Aorta (tissue), 5 donors: ENCODE measurements at places on chromosomes 12 and 14. TPM values are rescaled to one million over a fixed set of nuclear protein-coding genes. Genes with fewer than 3 reads are reported as not detected.

- no peak for DNase-seq
- H3K36me3 ChIP-seq, result no peaks in the 10 kb centered on the region
- H3K27ac ChIP-seq, result no peak overlapping the region
- H3K4me3 ChIP-seq, result no peak overlapping the region
- H3K4me1 ChIP-seq, result no peaks in the 10 kb centered on the region
Measured at GRCh38 chr14:95557291-95557690, 22.4 kb downstream of the GLRX5 start.

GRCh38 chr12:107670999-107671643 is 14.5 kb upstream of the PWP1 start:
- H3K4me1 ChIP-seq, result no peaks in the 10 kb centered on the region
- DNase-seq, result no peak
- no peaks in the 10 kb centered on the region for H3K27me3 ChIP-seq
- no peak overlapping the region for H3K4me3 ChIP-seq
- no peak overlapping the region for H3K27ac ChIP-seq

DNA sequence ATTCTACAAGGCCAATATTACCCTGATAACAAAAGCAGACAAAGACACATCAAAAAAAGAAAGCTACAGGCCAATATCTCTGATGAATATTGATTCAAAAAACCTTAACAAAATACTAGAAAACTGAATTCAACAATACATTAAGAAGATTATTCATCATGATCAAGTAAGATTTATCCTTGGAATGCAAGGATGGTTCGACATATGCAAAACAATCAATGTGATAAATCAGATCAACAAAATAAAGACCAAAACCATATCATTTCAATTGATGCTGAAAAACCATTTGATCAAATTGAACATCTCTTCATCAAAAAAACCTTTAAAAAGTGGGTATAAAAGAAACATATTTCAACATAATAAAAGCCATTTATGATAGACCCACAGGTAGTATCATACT is 117.3 kb downstream of the CPNE8 start:
- no peak overlapping the region for H3K27ac ChIP-seq
- no peak for DNase-seq
- no peaks in the 10 kb centered on the region for H3K36me3 ChIP-seq
- no peaks in the 10 kb centered on the region for H3K27me3 ChIP-seq
- no peak overlapping the region for H3K4me3 ChIP-seq

- no peak for DNase-seq
- no peaks in the 10 kb centered on the region for H3K4me1 ChIP-seq
- no peaks in the 10 kb centered on the region for H3K36me3 ChIP-seq
- H3K4me3 ChIP-seq, result no peak overlapping the region
- no peaks in the 10 kb centered on the region for H3K27me3 ChIP-seq
Measured at GRCh38 chr12:82507686-82508085, 149.4 kb downstream of the METTL25 start.

DNA sequence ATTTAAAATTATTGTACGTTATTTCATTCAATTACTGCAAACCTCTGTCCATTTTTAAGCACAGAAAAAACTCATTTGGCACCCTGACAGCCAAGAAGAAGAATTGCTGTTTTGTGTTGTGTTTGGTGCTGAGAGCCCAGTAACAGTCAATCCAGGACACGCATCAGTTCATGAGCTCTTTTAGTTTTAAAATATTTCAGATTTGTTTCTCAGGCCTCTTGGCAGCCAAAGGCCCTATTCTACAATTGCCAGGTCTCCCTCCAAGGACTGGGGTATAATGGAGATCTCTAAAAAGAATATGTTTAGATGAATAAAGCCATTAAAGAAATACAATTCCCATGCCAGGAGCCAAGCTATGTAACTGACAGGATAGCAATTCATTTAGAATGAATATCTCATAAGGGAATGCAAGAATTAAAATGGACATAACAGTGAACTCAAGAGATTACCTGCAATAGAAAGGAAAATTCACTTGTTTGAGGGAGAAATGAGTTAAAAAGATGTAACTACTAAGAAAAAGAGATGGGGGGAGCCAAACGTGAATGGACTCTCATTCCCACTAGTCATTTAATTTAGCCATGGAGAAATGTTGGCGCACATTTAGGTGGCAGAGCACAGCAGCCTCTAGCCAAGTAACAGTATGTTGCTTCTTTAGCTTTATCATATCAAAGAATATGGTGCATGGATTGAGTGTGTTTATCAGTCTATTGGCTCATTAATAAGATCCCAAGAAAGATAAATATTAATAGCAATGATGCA is 140.6 kb upstream of the PELI2 start:
- H3K4me1 ChIP-seq, result peaks cover 2% of the 10 kb centered on the region
- H3K4me3 ChIP-seq, result no peak overlapping the region
- H3K36me3 ChIP-seq, result no peaks in the 10 kb centered on the region
- DNase-seq, result no peak
- H3K27me3 ChIP-seq, result no peaks in the 10 kb centered on the region

- no peaks in the 10 kb centered on the region for H3K27me3 ChIP-seq
- no peak overlapping the region for H3K4me3 ChIP-seq
- H3K27ac ChIP-seq, result no peak overlapping the region
- no peaks in the 10 kb centered on the region for H3K36me3 ChIP-seq
Measured at GRCh38 chr14:101721951-101722661, 39.4 kb upstream of the PPP2R5C start.

DNA sequence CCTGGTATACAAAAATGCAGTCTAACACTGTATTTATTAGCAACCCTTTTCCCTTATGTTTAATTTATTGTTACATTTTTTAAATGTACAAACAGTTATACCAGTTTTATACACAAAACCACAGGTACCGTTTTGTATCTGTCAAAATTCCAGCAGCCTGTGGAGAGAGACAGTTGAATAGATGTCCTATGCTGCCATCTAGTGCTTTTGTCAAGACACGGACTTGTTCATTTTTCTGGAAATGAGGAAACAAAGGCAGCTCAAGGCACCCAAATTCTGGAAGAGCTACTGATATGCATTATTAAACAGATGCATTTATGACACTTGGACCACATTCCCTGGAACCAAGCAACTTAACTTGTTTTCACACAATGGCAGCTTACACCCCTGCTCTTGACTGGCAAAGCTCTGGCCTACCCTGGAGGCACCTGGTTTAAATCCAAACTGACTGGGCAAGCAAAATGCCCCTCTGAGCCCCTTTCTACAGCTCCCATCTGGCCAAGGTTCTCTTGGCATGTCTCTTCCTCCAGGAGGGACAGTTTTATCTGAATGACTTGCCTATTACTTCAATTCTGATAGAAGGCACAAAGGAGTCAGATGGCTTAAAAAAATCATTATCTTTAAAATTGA is 286.9 kb upstream of the PRKD1 start:
- no peaks in the 10 kb centered on the region for H3K36me3 ChIP-seq
- no peaks in the 10 kb centered on the region for H3K4me1 ChIP-seq
- no peaks in the 10 kb centered on the region for H3K27me3 ChIP-seq
- no peak for DNase-seq
- no peak overlapping the region for H3K27ac ChIP-seq

GRCh38 chr12:29350080-29350479 is 30.9 kb downstream of the ERGIC2 start:
- H3K27me3 ChIP-seq, result no peaks in the 10 kb centered on the region
- no peaks in the 10 kb centered on the region for H3K4me1 ChIP-seq
- no peak overlapping the region for H3K27ac ChIP-seq
- no peak overlapping the region for H3K4me3 ChIP-seq
- DNase-seq, result no peak
- H3K36me3 ChIP-seq, result no peaks in the 10 kb centered on the region

DNA sequence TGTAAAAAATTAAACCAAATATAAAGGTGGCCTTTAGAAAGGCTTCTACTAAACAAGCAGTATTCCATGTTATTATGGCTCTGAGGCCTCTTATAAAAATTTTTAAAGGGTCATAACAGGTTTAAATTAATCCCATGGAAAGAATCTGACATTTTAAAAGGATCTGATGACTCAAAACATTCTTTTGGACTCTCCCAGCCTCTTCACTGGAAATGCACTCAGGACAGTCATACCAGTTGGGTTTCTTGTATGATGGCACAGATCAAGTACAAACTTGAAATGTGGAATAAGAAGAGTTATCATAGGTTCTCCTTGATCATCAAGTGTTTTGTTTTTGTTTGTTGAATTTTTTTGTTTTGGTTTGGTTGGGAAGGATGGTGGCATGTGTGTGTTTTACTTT is 50.8 kb downstream of the PPP2R5E start:
- no peak for DNase-seq
- H3K4me1 ChIP-seq, result peaks cover 2% of the 10 kb centered on the region
- H3K4me3 ChIP-seq, result no peak overlapping the region
- H3K27ac ChIP-seq, result no peak overlapping the region
- no peaks in the 10 kb centered on the region for H3K27me3 ChIP-seq

GRCh38 chr14:31678421-31679249 is 117.4 kb downstream of the NUBPL start:
- no peaks in the 10 kb centered on the region for H3K36me3 ChIP-seq
- H3K27ac ChIP-seq, result no peak overlapping the region

DNA sequence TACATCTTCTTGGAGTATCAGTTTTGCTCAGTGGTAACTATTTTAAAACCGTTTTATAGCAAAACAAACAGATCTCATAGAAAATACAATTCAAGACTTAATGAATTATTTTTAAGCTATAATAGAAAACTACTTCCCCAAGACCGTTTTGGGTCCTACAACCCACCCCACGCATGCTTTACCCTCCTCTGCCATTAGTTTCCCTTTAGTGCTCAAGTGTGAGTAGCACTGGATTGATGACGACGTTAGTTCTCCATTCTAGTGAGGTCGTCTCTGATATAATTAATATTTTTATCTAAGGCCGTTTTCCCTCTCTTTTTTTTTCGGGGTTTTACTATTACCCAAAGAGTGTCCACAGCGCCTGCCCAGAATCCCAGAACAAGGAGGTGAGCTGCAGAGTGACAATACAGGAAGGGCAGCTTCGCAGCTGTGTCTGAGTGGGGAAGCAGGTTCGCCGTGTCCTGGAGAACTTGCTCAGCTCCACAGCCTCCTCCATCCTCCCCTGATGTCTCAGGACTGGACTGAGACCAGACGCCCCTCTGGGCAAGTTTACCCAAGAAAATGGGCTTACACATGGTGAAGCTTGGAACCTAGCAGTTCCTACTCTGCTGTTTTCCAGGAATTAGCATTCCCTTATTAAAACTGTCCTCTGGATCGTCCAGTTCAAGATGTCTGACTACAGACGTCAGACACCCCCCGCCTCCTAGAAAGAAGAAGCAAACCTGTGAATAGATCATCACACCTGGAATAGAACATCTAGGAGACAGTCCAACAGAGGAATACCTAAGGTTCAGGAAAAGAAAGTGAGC is 31.9 kb upstream of the MON2 start:
- no peak overlapping the region for H3K27ac ChIP-seq
- DNase-seq, result no peak
- H3K4me1 ChIP-seq, result no peaks in the 10 kb centered on the region
- no peaks in the 10 kb centered on the region for H3K27me3 ChIP-seq
- peak overlapping the region; percentile 32 for H3K4me3 ChIP-seq
- H3K36me3 ChIP-seq, result no peaks in the 10 kb centered on the region

GRCh38 chr12:4535092-4535491 is 3.6 kb upstream of the RAD51AP1 start:
- peaks cover 3% of the 10 kb centered on the region for H3K4me1 ChIP-seq
- H3K27ac ChIP-seq, result no peak overlapping the region
- H3K27me3 ChIP-seq, result no peaks in the 10 kb centered on the region
- DNase-seq, result no peak

- no peak overlapping the region for H3K4me3 ChIP-seq
- H3K4me1 ChIP-seq, result peaks cover 3% of the 10 kb centered on the region
- no peak overlapping the region for H3K27ac ChIP-seq
- H3K36me3 ChIP-seq, result no peaks in the 10 kb centered on the region
- DNase-seq, result no peak
- no peaks in the 10 kb centered on the region for H3K27me3 ChIP-seq
Measured at GRCh38 chr14:59435987-59436386, 29.2 kb downstream of the GPR135 start.

DNA sequence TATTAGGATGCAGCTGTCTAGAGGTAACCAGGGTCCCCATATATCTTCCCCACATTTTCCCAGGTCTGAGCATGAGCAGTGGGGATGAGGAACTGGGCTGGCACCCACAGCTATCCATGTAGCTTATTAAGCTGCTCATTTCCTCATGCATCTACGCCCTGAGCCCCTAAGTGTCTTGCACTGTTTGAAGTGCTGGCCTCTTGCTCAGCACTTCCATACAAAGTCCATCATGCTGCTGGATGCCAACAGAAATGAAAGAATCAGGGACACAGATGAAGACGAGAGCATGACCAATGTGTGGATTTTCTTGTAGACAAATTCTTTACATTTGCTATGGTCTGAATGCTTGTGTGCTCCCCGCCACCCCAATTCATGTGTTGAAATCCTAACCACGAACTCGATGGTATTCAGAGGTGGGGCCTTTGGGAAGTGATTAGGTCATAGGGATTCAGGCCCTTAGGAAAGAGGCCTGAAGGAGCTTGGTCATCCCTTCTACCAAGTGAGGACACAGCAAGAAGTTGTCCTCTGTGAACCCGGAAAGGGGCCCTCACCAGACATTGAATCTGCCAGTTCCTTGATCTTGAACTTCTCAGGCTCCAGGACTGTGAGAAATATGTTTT is 54.5 kb downstream of the C12orf75 start:
- no peak for DNase-seq
- no peak overlapping the region for H3K4me3 ChIP-seq
- H3K27me3 ChIP-seq, result no peaks in the 10 kb centered on the region
- H3K36me3 ChIP-seq, result no peaks in the 10 kb centered on the region

- no peaks in the 10 kb centered on the region for H3K4me1 ChIP-seq
- H3K4me3 ChIP-seq, result no peak overlapping the region
- H3K27ac ChIP-seq, result no peak overlapping the region
- DNase-seq, result no peak
- no peaks in the 10 kb centered on the region for H3K27me3 ChIP-seq
- H3K36me3 ChIP-seq, result no peaks in the 10 kb centered on the region
Measured at GRCh38 chr14:62381311-62382070, 619.3 kb downstream of the SNAPC1 start.

DNA sequence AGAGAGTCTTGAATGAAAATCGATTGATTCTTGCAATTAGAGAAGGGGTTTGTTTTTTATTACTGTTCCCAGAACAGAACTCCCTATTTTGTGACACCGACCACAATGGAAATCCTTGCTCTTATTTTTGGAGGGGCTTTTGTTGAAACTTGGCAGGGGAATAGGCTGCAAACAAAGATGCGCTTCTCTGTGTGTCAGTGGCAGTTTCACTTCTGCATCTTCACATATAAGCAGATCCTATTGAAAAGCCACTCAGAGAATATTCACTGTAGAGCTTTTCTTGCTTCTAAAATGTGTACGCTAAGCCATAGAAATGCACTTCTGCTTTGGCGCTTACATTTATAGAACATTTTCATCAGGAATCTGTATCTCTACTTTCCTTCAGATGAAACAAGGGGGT is 1822.4 kb upstream of the SEL1L start:
- no peaks in the 10 kb centered on the region for H3K36me3 ChIP-seq
- no peak for DNase-seq
- H3K4me3 ChIP-seq, result no peak overlapping the region
- H3K27me3 ChIP-seq, result no peaks in the 10 kb centered on the region

MYO1A gene
- 0.58 TPM for total RNA-seq

CLEC1B gene
- total RNA-seq, result not detected

KMT2D gene
- 97.4 TPM for total RNA-seq

ZC2HC1C gene
- total RNA-seq, result 1.8 TPM

FAR2 gene
- 11.5 TPM for total RNA-seq

KRT73 gene
- not detected for total RNA-seq

GPD1 gene
- 2.2 TPM for total RNA-seq

GLT1D1 gene
- total RNA-seq, result 1.4 TPM

PPP1R1A gene
- total RNA-seq, result 13.6 TPM

KLRK1 gene
- 1.9 TPM for total RNA-seq

RAB5B gene
- total RNA-seq, result 115 TPM

RDH5 gene
- 51.1 TPM for total RNA-seq

GPR137C gene
- total RNA-seq, result 0.62 TPM

FAM222A gene
- 0.52 TPM for total RNA-seq

EMP1 gene
- 594 TPM for total RNA-seq

HPD gene
- total RNA-seq, result 3.1 TPM

RNU4-1 gene
- 2,225 TPM for total RNA-seq

SPTB gene
- 7.9 TPM for total RNA-seq

MSI1 gene
- total RNA-seq, result 1.3 TPM

SLC25A47 gene
- total RNA-seq, result not detected

PIWIL1 gene
- not detected for total RNA-seq

SLC6A13 gene
- not detected for total RNA-seq
